Activated T-helper 2 cell treated with anti-CD3 and anti-CD28 coated beads, Interferon-gamma antibody, Interleukin-2, Interleukin-4, amounts not matched to agents 10 μg/mL and 5 μg/mL and 100 μg/mL, durations not matched to agents 14 hours and 24 hours and 36 hours (primary cell): ENCODE measurements at places on chromosomes 6 and 20. TPM values are rescaled to one million over a fixed set of nuclear protein-coding genes. Genes with fewer than 3 reads are reported as not detected.

DNA sequence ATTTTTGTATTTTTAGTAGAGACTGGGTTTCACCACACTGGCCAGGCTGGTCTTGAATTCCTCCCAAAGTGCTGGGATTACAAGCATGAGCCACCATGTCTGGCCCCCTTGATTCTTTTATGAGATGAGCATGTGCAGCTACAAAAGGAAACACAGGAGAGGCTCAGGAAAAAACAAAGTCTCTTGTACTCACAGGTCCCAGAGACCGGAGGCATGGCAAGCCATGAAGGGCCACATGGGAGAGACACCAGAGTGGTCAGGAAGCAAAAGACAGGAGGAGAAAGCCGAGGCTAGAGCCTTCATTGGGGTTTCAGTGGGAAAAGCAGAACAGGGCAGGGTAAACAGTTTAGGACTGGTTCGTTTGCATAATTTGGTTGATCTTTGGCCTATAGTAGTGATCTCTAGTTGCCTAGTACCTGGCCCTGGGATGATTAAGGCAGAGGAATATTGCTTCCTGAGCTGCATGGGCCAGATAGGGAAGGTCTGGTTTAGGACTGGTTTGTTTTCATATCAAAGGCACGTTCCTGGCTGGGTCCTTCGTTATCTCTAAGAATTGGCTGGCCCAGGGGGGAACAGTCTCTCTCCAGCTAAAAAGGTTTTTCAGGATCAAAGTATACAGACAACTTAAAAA is 48.2 kb upstream of the PRND start:
- H3K4me1 ChIP-seq: peaks cover 25% of the 10 kb centered on the region
- peaks cover 11% of the 10 kb centered on the region for H3K27me3 ChIP-seq
- DNase-seq: no peak
- H3K4me3 ChIP-seq: no peak overlapping the region

DNA sequence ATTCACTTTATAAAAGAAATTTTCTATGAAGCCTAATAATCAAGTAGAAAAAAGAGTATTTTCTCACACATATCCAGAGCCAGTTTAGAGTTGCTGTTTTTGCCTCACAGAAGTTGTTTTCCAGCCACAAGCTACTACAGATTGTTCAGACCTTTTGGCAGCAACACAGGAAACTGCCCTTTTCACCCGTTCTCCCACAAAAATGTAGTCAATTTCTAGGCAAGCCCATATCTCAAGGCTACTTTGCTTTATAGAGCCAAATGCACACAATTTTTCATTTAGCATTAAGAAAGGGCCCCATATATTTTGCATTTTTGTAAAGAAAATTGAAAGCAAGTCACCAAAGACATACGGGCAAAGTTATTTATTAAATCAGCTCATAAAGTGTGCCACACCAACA is 49.5 kb downstream of the EPB41L2 start:
- DNase-seq: no peak
- peaks cover 5% of the 10 kb centered on the region for H3K36me3 ChIP-seq
- no peak overlapping the region for H3K27ac ChIP-seq
- no peaks in the 10 kb centered on the region for H3K27me3 ChIP-seq
- H3K4me1 ChIP-seq: no peaks in the 10 kb centered on the region
- no peak overlapping the region for H3K4me3 ChIP-seq

EYA2 gene
- total RNA-seq: not detected in 2 replicates

DNAH8 gene
- total RNA-seq: 0.05 TPM in 1 of 2 replicates, not detected in the other
